ENCODE measurements at places on chromosomes 2 and 18.

GRCh38 chr2:11872948-11873269, 126.5 kb downstream of the LPIN1 start:
- H3K27ac ChIP-seq: no peak overlapping the region
- H3K4me3 ChIP-seq: no peak overlapping the region
- no peaks in the 10 kb centered on the region for H3K4me1 ChIP-seq

DNA sequence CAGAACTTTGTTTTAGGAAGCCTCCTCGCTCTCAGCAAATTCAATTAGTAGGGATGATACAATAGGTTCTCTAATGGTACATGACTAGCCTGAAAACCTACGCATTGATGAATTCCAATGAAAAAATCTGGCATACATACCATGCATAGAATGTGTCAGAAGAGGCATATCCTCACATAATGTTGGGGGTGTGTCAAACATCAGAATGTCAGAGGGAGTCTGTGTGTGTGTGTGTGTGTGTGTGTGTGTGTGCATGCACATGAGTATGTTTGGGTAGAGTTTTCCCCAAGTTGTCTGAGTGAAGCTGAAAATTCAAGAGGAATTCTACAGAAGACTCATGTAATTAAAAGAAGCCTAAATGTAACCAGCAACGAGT, 78.5 kb downstream of the FIGN start:
- H3K27me3 ChIP-seq: no peaks in the 10 kb centered on the region
- no peak overlapping the region for H3K4me3 ChIP-seq
- no peaks in the 10 kb centered on the region for H3K4me1 ChIP-seq
- DNase-seq: no peak

DNA sequence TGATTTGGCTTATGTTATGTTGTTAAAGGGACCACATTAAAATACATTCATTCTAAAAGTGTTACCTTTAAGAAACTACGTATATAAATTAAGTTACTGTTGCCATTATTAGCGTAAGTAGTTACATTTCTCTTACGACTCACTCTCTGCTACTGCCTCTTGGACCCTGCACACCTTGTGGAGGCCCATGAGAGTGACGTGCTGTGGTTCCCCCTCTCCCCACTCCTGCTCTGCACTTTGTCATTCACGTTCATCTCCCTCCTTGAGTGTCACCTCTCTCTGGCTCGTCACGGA, 830 bp upstream of the MERTK start:
- no peaks in the 10 kb centered on the region for H3K27me3 ChIP-seq
- H3K4me3 ChIP-seq: peak overlapping the region; percentile 94
- DNase-seq: no peak

DNA sequence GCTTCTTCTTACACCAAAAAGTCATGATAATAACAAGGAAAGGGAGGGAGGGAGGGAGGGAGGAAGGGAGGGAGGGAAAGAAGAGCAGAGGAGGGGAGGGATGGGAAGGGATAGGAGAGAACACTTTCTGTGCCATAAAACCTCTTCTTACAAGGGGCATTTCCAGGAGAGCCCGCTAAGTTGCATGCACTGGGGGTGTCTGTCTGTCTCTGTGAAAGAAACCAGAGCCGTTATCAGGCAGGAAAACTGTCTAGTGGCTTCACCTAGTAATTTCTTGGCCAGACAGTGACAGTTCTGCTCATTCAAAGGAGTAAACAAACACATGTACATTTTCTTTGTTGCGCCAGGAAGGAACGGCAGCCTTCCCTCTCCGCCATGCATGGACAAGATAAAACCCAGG, 45.8 kb downstream of the AQP12A start:
- peaks cover 88% of the 10 kb centered on the region for H3K27me3 ChIP-seq
- DNase-seq: no peak
- no peaks in the 10 kb centered on the region for H3K4me1 ChIP-seq
- no peak overlapping the region for H3K4me3 ChIP-seq
- H3K27ac ChIP-seq: no peak overlapping the region

DNA sequence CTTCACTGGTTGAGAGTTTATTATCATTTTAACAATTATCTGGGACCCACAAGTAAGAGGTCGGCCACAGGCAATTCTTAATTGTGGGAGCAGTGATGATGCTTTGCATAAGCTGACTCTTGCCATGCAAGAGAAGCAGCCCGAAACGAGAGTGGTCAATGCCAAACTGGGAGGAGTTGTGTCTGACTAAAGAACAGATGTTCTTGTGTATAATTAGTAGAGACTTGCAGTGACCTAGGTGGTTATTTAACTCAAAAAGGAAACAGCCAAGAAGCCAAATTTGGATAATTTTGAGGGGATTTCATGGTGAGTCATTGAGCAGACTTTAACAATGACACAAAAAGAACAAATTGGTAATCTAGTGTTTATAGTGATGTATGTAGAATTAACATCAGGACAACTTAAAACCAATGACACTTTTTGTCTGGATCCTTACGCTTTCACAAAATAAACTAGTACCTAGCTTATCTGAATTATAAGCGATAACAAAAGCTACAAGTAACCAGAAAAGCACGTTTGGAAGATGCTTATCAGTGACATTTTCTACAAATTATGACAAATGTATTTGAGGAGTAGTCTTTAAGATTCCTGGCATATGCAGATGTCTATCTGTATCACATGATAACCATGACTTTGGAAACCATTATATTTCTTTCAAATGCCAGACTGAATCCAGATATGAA, 184.7 kb upstream of the DLGAP1 start:
- H3K27me3 ChIP-seq: no peaks in the 10 kb centered on the region
- H3K4me3 ChIP-seq: no peak overlapping the region
- peak; percentile 71 for DNase-seq
- no peaks in the 10 kb centered on the region for H3K36me3 ChIP-seq
- H3K27ac ChIP-seq: peak overlapping the region; percentile 21
- H3K4me1 ChIP-seq: 0 out of 2 replicates have a peak, but pooled peaks cover 3% of the 10 kb centered on the region
